ENCODE measurements at places on chromosomes 2 and 18. TPM values are rescaled to one million over a fixed set of nuclear protein-coding genes. Genes with fewer than 3 reads are reported as not detected.
A peak's percentile ranks its signal among the peaks of the same experiment; 100 is the strongest.

GRCh38 chr2:200247494-200247893 is 59.0 kb upstream of the SPATS2L start:
- DNase-seq = no peak

- DNase-seq = no peak
Observed at GRCh38 chr2:215367662-215368492, 56.0 kb downstream of the ATIC start.

GRCh38 chr2:239948100-239948881 is 76.9 kb downstream of the NDUFA10 start:
- DNase-seq = peak; percentile 57

Gene AFF3
- 6.8 TPM for total RNA-seq

DNA sequence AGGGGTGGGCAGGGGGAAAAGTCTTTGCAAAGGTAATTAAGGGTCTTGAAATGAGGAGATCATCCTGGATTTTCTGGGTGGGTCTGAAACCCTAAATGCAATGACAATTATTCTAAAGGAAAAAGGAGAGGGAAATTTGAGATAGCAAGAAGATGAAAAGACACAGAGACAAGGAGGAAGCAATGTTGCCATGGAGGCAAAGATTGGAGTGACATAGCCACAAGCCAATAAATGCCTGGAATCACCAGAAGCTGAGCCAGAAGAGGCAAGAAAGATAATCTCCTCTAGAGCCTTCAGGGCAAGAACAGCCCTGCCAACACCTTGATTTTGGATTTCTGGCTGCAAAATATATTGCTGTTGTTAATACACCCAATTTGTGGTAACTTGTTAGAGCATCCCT is 1246.3 kb upstream of the PIK3C3 start:
- DNase-seq = no peak

Data from Right ventricle myocardium inferior (tissue), 1 donor.